ENCODE measurements at places on chromosomes 5 and 9. TPM values are rescaled to one million over a fixed set of nuclear protein-coding genes. Genes with fewer than 3 reads are reported as not detected.

GRCh38 chr5:93622240-93622885, 39.3 kb downstream of the NR2F1 start:
- DNase-seq, result no peak

FAF2 gene
- 26.4 TPM for total RNA-seq

DNA sequence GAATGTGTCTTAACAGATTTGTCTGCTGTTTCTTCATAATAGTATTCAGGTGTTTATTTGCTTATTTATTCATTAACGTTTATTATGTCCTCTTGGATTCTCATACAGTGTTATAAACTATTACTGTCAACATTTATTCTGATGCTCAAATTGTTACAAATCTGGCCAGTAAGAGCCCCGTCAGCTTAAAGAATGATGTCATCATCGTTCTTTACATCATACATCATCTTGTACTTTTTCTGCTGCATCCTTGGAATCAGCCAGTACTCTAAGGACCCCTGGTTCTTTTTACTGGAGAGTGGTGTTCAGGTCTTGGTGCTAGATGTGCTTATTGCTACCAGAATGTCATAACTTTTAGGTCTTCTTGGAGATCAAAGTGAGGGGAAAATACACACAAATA, 86.6 kb downstream of the SH3GL2 start:
- no peak for DNase-seq

GRCh38 chr9:18009902-18010301, 431.0 kb downstream of the SH3GL2 start:
- DNase-seq, result no peak

GRCh38 chr5:75612226-75612569, 945 bp downstream of the ANKDD1B start:
- no peak for DNase-seq

- DNase-seq, result no peak
These were observed 100.8 kb upstream of the DHFR start for GRCh38 chr5:80755626-80756025.

SLC28A3 gene
- not detected for total RNA-seq

GRCh38 chr9:103837940-103838339, 256.2 kb upstream of the SMC2 start:
- DNase-seq, result no peak

GRCh38 chr5:111976705-111977435, 219.9 kb upstream of the NREP start:
- DNase-seq, result no peak

DNA sequence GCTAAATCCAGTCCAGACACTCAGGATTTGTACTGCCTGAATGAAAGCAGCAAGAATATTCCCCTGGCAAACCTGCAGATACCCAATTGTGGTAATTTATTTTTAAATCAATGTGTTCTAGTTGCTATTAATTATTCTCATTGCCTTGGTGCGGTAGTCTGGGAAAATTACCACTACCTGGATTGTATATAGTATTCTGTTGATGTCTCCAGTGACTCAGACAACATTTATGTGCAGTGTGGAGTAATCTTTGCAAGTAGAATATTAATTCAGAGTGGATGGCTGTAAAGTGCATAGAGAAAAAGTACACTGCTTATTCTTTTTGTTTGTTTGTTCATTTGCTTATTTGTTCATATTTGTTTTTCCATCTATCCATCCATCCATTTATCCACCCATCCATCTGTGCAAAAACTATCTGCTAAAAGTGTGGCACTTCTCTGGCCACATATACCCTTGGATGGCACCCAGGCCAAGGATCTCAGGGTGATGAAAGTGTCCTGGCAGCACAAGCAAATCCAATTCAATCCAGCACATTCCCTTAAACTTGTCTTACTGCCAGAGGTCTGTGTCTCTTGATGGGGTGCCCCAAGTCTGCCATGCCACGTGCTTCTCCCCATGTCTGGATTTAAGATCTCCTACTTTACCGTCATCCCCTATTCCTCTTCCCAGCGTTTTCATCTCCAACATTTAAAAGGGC, 41.3 kb downstream of the NTRK2 start:
- DNase-seq, result no peak

- no peak for DNase-seq
These were observed 18.5 kb downstream of the MRPS27 start for GRCh38 chr5:72301557-72301956.

GRCh38 chr9:101639311-101639710, 44.5 kb upstream of the PPP3R2 start:
- no peak for DNase-seq

GRCh38 chr5:5377780-5378179, 44.7 kb upstream of the ICE1 start:
- no peak for DNase-seq

- DNase-seq, result no peak
These were observed 263.1 kb upstream of the RGMB start for GRCh38 chr5:98510143-98510985.

KIAA0825 gene
- 3.3 TPM for total RNA-seq

DNA sequence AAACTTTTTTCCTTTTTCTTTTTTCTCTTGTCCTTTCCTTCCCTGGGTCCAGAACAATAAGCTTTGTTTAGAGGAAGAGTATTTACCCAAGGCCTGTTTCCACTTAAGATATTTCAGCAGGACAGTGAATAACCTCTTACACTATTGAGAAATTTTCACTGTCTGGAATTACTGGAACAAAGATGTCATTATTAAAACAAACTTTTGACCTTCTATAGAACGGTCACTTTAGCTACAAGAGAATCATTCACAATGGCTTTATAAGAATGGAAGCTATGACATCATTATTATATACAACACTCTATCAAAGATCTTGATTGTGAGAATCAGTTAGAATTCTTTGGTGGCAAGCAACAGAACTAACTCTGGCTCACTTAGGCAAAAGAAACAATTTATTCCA, 22.0 kb upstream of the ARHGAP26 start:
- DNase-seq, result no peak

DNA sequence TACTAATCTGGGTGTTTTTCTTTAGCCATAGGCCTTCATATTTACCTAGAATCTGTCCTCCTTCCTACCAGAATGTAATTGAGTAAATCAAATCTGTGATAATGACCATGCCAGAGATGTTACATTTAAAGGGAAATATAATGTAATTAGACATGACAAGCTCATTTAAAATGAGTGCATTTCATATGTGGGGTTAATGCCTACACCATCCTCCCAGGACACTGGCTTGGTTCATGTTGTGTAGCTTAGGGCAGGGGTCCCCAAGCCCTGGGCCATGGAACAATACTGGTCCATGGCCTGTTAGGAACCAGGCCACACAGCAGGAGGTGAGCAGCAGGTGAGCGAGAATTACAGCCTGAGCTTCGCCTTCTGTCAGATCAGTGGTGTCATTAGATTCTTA, 276.9 kb upstream of the DAP start:
- DNase-seq, result no peak

NSUN2 gene
- 25.7 TPM for total RNA-seq

KCNV2 gene
- not detected for total RNA-seq

- no peak for DNase-seq
These were observed 15.6 kb downstream of the SPACA9 start for GRCh38 chr9:132894346-132894745.

PTPDC1 gene
- total RNA-seq, result 15.4 TPM

DNA sequence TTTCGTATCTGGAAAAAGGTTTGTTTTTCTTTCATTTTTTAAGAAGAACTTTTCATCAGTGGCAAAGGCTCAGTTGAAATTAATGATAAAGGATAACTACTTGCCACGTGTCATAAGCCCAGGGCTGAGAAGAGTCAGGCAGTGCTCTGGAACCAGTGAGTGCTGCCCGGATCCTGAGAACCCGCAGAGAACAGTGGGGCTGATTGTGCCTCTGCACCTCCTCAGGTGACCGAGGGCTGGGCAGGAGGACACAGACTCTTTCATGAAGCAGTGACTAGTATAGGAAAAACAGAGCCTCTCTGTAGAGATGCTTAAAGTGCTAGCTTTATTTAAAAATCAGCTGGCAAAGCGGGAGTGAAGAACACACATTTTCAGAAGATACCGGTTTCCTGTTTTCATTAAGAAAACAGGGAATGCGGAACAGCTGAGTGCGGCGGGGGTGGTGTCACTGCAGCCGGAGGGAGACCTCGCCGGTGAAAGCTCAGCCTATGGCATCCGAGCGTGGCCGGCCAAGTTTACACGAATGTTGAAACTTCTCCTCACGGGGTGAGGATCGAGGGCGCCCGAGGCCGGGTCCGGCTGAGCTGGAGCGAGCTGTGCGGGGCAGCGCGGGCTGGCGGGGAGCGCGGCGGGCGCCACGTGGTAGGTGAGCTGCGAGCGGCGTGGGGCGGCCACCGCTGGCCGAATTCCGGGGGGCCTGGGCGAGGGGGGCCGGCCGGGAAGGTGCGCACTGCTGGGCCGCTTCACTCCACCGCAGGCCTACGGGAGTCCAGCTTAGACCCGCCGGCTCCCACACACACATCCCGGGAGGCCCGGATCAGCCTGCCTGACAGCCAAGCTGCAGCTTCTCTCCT, 134.7 kb upstream of the DMRT1 start:
- DNase-seq, result no peak

GRCh38 chr9:93427655-93428379, 23.7 kb upstream of the FAM120A start:
- DNase-seq, result no peak

DNA sequence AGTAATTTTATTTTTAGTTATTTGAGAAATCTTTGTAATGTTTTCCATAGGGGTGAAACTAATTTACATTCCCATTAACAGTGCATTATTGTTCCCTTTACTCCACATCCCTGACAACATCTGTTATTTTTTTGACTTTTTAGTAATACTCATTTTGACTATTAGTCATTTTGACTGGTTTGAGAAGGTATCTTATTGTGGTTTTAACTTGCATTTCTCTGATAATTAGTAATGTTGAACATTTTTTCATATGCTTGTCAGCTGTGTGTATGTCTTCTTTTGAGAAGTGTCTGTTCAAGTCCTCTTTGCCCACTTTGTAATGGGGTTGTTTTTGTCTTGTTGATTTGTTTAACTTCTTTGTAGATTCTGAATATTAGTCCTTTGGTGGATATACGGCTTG, 27.5 kb downstream of the CCDC152 start:
- DNase-seq, result no peak

GRCh38 chr5:83665631-83666030, 55.0 kb downstream of the HAPLN1 start:
- no peak for DNase-seq

ZNF454 gene
- 2.3 TPM for total RNA-seq

GRCh38 chr9:19485193-19485592, 76.4 kb downstream of the ACER2 start:
- no peak for DNase-seq

- DNase-seq, result no peak
These were observed 126.9 kb downstream of the KCNIP1 start for GRCh38 chr5:170630711-170631141.

- no peak for DNase-seq
These were observed 9.7 kb downstream of the RICTOR start for GRCh38 chr5:39064450-39064849.

DNA sequence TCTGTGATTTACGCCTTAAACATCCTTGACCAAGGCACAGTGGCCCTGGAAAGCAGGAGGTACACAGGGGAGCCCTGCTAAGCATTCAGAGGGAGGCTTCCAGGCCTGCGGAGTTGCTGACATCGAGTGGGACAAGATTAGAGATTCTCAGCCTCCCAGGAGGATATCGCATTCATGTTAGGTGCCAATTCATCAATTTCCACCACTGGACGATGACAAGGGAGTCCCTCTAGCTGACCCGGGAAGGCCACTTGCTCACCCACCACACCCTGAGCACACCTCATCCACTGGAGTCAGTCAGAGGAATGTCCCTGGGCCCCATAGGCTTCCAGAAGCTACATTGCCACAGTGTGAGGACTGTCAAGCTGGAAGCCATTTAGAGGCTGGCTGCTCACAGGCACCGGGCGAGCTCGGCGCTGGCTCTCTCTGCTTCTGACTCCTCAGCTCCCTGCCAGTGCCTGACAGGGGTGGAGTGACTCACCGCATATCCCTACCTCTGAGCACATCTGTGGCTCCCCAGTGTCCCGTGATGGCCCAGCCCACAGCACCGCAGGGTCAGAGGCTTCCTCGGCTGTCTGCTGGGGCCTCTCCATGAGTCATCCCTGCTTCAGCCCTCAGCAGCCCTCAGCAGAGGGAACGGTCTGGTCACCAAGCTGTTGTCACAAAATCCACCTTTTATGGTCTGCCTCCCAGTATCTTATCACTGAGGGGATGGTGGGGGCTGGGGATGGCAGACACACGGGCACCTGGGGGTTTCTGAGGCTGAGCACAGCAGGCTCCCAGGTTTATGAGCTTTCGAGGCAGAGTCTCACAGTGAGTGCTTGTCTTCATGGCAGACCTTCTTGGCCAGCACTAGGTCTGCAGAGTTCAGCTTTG, 117.5 kb downstream of the ZNF608 start:
- DNase-seq, result no peak

DNA sequence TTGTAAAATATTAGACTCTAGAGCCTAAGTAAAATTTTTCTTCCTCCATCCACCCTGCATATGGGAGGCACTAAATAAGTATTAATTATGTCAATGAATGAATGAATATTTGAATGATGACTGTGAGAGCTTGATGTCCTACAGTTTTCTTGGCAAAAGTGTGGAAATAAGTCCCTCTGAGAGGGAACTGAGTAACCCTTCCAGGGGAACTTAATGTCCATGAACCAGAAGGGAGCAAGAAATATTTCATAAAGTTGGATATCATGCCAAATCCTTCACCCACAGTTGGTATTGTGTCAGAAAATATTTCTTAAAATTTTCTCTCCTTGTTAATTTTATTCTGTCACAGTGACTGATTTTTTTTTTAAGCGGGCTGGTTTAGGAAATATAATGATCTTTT, 36.6 kb downstream of the NNT start:
- no peak for DNase-seq

- no peak for DNase-seq
These were observed 203.4 kb downstream of the SYK start for GRCh38 chr9:91004992-91005391.

DNA sequence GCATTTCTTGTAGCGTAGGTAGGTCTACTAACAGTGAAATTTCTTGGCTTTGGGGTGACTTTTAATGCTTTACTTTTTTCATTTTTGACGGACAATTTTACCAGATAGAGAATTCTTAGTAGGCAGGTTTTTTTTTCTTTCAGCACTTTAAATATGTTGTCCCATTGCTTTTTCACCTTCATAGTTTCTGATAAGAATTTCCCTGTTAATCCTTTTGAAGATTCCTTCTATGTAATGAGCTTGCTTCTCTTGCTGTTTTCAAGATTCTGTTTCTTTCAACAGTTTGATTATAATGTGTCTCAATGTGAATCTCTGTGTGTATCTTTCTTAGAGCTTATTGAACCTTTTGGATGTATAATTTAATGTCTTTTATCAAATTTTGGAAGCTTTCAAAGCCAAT, 35.5 kb downstream of the PBX3 start:
- DNase-seq, result no peak

DNA sequence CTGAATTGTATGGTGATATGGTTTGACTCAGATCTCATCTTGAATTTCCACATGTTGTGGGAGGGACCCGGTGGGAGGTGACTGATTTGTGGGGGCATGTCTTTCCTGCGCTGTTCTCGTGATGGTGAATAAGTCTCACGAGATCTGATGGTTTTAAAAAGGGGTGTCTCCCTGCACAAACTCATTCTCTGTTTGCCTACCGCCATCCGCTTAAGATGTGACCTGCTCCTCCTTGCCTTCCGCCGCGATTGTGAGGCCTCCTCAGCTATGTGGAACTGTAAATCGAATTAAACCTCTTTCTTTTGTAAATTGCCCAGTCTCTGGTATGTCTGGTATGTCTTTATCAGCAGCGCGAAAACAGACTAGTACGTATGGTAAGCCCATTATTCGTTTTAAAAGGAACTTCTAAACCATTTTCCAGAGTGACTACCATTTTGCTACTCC, 48.7 kb downstream of the SLC36A1 start:
- DNase-seq, result no peak

All from esophagus muscularis mucosa (tissue), 4 donors.